ENCODE measurements at places on chromosomes 7 and 10. TPM values are rescaled to one million over a fixed set of nuclear protein-coding genes. Genes with fewer than 3 reads are reported as not detected.

Gene ZNF467
- total RNA-seq: 0.10 TPM

Gene LEP
- total RNA-seq: not detected

Gene THNSL1
- 3.1 TPM for total RNA-seq

Gene ADIRF
- total RNA-seq: not detected

Gene PNLIPRP1
- not detected for total RNA-seq

Gene GBX1
- not detected for total RNA-seq

Gene ZWINT
- 101 TPM for total RNA-seq

Gene AGAP5
- total RNA-seq: 11.0 TPM

Gene DLX6
- total RNA-seq: not detected

Gene TUBB8
- total RNA-seq: not detected

Gene STEAP1B
- not detected for total RNA-seq

Gene TMEM106B
- total RNA-seq: 23.4 TPM

Gene CTNNA3
- not detected for total RNA-seq

Gene CUBN
- total RNA-seq: 0.05 TPM

Gene ZNF12
- 20.9 TPM for total RNA-seq

DNA sequence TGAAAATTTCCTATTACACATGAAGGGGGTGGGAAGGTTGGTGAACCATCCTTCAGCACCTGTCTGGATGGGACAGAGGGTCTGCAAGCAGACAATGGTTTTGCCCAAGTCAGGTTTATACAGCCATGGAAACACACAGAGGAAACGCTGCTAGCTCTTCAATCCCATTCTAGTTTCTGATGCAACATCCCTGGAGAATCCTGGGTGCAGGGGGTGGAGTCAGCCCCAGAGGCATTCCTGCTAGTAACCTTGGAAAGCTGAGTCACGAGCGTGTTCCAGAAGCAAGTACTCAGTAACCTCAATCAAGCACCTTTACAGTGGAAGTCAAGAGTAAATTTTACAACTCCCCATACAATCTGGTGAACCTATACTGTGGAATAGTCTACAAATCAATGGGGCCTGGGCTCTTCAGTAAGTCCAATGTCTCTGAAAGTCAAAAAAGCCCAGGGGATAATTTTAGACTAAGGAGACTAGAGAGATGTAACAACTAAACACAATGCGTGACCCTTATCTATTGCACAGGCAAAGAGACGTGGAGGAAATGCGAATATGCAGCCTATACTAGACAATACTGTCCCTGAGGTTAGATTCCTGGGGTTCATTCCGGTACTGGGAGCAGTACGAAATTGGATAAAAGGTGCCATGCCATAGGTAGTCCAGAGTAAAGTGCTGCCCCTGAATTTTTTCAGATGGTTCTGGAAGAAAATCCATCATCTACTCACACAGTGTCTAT, 95.4 kb downstream of the ZRANB1 start:
- DNase-seq: no peak

DNA sequence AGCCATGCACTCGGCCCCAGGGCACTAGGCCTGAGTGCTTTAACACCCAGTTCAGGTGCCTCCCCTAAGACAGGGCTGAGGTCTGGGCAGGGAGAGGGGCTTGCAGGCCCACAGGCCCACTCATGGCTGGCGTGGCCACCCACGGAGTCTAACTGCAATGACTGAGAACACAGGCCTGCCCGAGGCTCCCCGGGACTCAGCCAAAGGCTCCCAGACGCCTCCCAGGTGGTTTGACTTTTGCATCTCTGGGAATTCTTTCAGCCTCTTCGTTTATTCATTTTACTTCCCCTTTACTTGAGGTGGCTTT, 37.3 kb downstream of the PTPRN2 start:
- DNase-seq: no peak

DNA sequence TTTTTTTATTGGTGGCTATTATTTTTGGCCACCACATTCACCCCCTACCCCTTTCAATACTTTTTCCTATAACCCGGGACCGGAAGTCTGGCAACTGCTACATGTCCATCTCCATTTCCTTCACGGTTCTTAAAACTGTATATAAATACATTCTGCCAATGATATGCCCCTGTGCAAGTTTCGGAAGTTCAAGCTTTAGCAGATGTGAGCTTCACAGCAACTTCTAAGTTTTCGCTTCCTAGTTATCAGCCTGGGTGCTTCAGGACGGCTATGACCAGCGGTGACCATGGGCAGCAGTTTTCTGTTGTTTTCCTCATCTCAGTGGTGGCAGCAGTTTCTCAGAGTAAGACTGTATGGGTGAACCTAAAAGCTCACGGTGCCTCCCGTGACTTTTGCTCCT, 153.5 kb upstream of the NFE2L3 start:
- DNase-seq: no peak

GRCh38 chr10:14574291-14574690, 200.4 kb downstream of the FAM107B start:
- DNase-seq: no peak

DNA sequence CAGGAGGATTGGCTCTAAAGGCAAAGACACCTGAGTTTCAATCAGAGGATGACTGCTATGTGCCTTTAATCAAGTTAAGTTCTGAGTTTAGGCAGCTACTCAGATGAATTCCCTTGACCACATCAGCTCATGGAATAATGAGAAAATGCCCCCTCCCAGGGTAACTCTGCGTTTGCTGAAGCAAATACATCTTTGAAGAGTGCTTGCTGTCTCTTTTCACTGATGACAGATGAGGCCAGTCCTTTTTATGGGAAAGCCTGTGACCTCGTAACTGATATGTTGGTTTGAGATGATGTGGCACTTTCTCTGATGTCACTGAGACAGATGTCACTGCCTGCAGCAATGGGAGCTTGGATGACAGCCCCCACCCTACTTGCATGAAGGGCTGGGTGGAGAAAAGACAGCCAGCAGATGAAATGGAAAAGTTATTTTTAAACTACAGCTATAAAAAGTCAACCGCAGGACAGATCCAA, 43.7 kb upstream of the DGKI start:
- no peak for DNase-seq

- DNase-seq: no peak
Observed at GRCh38 chr7:124597509-124597908, 168.1 kb downstream of the GPR37 start.

- no peak for DNase-seq
Observed at GRCh38 chr7:129502708-129503685, 666 bp downstream of the SMKR1 start.

DNA sequence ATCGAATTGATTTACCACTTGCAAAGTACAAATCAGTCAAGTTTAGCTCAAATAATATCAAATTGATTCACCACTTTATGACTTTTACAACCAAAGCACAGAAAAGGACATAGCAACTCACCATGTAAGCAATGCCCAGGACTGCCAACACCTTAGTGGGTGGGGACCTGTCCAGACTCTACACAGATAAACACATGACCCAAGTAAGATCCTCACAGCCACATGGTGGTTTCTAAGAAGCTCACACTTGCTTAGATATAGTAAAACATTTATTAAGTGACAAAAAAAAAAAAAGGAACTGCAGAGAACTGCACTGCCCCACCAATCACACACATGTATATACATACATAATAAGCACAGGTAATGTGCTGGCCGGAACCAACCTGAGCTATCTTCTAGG, 116.2 kb downstream of the SLC25A13 start:
- no peak for DNase-seq

- DNase-seq: no peak
Observed at GRCh38 chr7:100152937-100153666, 4.4 kb downstream of the LAMTOR4 start.

DNA sequence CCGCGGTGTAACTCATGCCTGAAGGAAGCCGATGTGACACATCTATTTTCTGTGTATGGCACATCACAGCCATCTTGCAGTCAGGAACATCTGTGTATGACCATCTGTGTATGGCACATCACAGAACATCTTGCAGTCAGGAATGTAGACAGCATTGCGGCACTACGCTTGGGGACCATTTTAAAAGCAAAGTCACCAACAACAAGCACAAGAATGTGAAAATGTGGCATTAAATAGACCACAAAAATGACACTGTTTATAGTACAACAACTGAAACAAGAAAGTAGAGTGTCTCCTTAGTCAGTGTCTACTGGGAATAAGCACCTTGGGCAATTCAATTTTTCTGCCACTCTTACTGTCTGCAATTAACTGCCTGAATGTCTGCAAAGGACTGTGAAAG, 124.4 kb downstream of the HGF start:
- no peak for DNase-seq

DNA sequence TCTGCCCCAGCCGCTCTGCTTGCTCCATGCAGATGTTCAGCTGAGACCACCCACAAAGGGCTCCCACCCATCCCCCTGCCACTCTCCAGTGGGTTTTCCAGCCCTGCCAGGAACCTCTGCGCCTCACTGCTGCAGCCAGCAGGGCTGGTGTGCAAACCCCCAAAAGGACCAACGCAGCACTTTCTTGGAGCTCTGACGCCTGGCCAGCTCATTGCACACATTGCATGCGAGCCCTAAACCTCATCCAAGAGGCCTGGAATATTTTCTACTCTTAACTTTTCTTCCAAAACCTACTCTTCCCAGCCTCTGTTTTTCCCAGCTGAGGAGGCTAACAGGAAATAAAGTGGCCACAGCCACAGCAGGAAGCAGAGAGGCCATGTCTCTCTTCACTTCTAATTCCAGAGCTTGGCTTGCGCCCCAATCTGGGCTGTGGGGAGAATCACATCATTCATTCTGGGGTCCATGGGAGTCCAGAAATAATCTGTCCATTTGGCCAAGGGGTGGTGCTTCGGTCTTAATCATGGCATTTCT, 4.6 kb upstream of the FAM170B start:
- no peak for DNase-seq

GRCh38 chr7:134046594-134047128, 80.5 kb upstream of the LRGUK start:
- DNase-seq: no peak

DNA sequence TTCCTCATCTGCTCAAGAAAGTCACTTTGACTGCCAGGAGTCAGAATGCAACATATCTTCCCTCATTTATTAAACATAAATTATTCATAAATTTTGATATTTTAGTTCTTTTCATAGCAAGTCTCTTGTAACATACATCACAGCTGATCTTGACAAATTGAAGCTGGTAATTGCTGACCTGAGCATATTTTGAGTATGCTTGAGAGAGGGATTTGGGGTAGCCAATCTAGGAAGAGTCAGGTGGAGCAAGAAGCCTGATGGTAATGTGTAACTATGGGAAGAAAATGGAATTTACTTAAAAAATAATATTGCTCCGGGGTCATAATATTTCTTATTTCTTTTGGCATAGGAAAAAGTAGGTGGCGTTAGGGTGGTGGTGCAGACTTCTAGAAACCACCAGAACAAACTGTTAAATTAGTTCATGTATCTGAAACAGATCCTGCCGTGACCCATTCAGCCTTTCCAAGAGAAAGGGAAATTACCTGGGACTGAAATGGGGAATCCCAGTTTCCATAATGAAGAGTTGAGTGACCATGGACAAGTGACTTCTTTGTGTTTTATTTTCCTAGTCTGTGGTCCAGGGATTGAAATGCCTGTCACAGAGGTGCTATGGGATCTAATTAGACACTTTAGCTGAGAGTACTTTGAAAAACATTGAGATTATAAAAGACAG, 12.9 kb downstream of the CPED1 start:
- no peak for DNase-seq

DNA sequence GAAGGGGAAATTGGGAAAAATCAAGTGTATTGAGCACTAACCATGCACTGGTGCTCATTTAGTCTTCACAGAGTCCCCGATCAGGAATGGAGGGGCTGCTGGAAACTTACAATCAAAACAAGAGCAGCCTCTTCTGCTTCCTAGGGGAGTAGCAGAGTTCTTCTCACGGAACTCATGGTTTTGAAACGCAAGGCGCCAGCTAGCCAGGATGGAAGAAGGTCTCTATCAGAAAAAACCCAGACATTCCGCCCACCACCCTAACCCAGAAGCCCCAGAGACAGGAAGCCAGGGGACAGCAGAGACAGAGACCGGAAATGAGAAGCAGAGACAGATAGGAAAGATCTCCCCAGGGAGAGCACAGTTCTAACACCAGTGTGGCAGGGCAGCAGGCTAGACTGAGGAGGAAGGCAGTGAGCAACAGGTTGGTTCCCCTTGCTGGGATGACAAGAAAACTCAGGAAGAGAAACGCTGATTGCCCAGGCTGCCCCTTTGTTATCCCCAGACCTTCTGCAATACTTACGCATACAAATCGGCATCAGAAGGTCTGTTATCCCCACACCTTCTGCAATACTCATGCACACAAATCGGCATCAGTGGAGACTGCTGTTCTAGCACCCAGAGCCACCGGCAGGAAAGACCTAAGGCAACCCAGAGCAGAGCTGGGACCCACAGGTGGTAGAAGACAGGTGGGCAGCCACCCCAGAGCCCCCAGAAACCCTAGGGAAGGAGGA, 99.2 kb downstream of the CPXM2 start:
- no peak for DNase-seq

DNA sequence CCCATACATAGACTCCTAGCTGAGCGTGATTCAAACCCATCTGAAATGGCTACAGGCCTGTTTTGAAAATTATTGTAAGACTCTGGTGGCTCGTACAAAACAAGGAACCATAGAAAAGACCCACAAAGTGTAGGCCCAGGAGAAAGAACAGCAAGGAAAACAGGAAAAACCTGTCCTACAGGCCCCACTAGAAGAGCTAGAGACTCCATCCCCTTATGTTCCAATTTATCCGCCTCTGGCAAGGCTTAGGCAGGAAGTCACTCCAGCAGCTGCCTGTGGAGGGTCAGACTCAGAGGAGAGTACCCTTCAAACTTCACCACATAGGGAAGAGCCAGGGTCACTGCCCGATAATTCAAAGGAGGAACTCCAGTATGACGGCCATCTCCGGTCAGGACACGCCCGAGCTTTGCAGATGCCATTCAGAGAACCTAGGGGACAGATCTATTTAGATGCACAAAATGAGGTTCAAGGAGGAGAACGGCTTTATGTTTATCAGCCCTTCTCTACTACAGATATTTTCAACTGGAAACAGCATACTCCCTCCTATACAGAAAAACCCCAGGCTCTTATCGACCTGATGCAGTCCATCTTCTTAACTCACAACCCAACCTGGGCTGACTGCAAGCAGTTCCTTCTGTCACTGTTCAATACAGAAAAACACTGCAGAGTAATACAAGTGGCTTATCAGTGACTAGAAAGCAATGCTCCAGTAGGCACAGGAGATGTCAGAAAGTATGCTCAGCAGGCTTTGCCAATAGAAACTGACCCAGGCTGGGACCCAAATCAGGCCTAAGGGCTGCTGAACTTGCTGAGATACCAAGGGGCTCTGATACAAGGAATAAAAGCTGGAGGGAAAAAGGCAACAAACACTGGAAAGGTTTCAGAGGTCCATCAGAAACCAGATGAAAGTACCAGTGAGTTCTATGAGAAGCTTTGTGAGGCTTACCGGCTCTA, 8.6 kb upstream of the ZNF33B start:
- DNase-seq: no peak

All from activated T-helper 1 cell treated with anti-CD3 and anti-CD28 coated beads, Interleukin-12 subunit alpha, Interleukin-12 subunit beta, Interleukin-2, Interleukin-4 antibody, amounts not matched to agents 30 ng/mL and 10 ng/mL and 1 ng/mL, durations not matched to agents 14 hours and 24 hours and 36 hours (primary cell).